ENCODE measurements at places on chromosomes 7 and 10.

DNA sequence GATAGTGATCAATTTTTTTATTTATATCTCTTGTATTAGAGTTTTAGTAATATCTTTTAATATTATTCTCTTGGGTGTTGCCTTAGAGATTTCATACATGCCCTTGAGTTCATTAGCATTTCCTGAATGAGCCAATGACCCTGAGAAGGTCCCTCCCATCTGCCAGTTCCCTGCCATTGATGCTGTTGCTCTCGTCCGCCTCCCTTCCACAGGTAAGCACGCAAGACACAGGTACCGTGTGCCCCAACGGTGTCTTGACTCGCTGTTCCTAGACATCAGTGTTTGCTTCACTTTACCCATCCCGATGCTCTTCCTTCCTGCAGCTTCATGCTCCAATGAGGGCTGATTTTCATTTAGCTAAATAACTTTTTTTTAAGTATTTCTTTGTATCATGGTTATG lies 19.7 kb upstream of the PWWP2B start:
- DNase-seq: no peak

- no peak for DNase-seq
These were observed 139.2 kb upstream of the NAMPT start for GRCh38 chr7:106423821-106424475.

- DNase-seq: peak; percentile 85
These were observed at the start of the genes ARMC10 and FBXL13 for GRCh38 chr7:103074519-103075336. TSS of gene ARMC10 (plus strand) at chr7:103075140. CDS start at chr7:103075273, 133 bp downstream. TSS of gene FBXL13 (minus strand) at chr7:103074796.

DNA sequence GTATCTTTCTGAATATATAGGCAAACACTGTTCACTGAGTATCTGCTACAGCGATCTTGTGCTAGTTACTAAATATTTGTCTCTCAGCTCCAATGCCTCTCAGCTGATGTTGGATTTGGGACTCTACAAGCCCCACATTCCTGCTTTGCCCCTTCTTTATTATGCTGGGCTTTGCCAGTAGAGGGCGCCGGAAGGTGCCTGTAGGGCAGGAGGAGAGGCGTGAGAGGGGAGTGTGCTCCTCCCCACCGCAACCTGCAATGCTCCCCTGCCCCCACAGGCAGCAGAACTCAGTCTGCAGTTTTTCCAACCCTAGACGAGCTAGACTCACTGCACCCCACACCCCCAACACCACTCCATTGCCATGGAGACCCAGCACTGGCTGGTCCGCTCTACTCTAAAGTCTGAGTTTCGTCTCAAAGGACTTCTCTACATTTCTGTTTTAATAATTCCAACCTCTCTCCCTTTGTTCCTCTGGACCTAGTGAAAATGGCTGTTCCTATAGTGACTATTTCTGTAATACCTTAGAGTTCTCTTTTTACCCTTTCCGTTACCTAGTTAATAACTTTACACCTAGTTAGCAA lies 337.6 kb downstream of the CCSER2 start:
- peak; percentile 56 for DNase-seq

GRCh38 chr10:132374176-132374575 lies 22.8 kb upstream of the PWWP2B start:
- no peak for DNase-seq

DNA sequence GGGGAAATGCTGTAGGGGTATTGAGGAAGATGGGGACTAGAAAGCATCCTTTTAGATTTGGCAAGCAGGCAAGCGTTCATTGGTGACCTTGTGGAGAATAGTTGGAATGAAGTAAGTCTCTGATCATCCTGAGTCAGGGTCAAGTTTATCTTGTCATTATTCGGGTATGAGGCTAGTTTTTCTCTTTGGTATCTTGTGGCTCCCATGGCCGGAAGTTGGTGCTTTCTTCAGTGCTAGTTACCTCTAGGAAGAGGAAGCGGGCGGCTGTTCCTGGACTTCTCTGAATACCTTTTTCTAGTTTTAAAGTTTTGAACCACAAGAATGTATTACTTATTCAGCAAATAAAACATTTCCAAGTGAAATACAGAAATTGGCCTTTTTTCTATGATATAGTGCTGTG lies 9.2 kb downstream of the CREM start:
- DNase-seq: no peak

GRCh38 chr7:158094671-158095226 lies 492.9 kb downstream of the PTPRN2 start:
- no peak for DNase-seq

- no peak for DNase-seq
These were observed 12.4 kb downstream of the CYP2C8 start for GRCh38 chr10:95056744-95057363.

GRCh38 chr7:133983685-133984419 lies 143.3 kb upstream of the LRGUK start:
- no peak for DNase-seq
